ENCODE measurements at places on chromosomes 7 and 10. TPM values are rescaled to one million over a fixed set of nuclear protein-coding genes. Genes with fewer than 3 reads are reported as not detected.

DNA sequence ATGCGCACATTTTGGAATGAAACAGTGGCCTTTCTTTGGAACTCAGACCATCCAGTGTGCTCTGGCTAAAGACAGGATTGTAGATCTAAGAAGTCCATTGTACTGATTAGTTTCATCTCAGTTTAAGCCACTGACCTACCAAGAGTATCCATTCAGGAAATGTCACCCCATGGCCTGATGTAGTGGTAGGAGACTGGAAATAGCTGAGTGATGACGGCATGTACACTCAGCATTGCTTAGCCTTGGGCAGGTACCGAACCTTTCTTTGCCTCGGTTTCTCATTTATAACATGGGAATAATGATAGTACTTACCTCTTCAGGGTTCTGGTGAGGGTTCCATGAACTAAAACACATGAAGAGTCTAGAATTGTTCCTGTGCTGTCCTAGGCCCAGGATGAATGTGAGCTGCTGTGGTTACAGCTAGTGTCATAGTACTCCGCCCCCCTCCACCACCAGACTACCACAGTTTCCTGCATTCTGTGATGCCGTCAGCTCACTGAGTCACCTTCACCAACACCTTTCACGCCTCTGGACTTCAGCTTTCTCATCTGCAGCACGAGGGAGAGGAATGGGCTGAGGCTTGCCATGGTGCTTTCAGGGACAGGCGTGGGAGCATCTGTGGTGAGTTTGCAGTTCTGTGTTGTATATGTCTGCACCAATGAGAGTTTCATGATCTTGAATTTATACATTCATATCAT is 484.0 kb upstream of the GALNT17 start:
- no peak for DNase-seq

GRCh38 chr7:17041324-17041723 is 159.5 kb upstream of the AGR3 start:
- DNase-seq: peak; percentile 3

GRCh38 chr7:155344618-155345433 is 47.1 kb downstream of the INSIG1 start:
- DNase-seq: peak; percentile 21

DNA sequence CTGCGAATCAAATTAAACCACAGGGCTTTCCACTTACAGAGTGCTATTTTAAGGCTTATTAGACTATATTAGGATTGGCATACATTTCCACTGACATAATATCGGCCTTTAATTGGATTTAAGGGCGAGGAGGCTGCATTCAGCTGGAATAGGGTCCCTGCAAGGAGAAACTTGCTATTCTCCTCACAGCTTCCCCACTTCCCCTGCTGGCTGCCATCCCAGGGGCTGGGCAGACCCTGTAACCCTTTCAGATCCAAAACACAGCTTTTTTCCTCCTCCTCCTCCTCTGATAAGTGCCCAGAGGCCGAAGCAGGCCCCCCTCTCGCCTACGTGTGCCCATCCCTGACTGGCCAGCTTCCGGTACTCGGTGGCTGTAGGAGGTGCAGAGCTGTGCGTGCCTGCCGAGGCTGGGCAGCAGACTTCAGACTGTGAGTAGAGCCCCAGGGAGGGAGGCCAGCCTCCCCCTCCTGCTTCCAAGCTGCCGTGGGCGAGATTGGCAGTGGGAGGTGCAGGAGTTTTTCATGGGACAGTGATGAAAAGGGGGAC is 224.2 kb downstream of the PLXNA4 start:
- DNase-seq: no peak

- DNase-seq: no peak
Observed at GRCh38 chr10:60819271-60819670, 41.0 kb downstream of the CDK1 start.

DNA sequence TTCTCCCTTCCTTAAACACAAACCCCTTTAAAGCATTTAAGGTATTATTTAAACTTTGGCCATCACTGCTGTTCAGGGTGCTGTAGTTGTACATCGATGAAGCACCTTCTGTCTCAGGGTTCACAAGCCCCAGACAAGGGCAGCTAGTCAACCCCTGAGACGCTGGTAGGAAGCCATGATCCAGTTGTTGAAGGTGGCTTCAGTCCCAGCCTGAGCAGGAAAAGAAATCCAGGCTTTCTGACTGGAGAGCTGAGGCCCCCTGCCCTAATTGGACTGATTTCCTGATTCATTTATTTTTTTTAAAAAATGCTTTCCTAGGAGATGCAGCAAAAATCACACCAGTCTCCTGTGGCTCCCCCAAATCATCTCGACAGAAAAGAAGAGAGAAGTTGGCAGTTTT is 15.8 kb downstream of the CPA1 start:
- no peak for DNase-seq

DNA sequence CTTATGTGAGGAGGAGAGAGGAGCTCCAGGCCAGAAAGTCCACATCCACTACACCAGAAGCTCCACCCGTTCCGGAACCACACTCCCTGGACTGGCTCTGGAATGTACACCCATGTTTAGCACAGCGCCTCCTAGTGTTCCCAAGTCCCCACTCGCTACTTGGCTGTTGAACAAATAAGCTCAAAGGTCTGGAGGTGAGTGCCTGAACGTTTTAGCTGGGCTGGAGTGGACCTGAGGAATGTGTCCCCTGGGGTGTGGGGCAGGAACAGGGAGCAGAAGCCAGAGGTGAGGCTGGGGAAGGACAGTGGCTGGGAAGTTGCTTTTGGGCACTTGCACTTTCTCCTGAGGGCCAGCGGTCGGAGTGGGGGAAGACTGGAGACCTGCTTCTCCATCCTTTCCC is 164.1 kb upstream of the CDCA7L start:
- DNase-seq: peak; percentile 65

GRCh38 chr7:36690514-36691187 is 33.6 kb downstream of the AOAH start:
- no peak for DNase-seq

- DNase-seq: no peak
Observed at GRCh38 chr10:4541292-4541691, 284.7 kb upstream of the AKR1E2 start.

DNA sequence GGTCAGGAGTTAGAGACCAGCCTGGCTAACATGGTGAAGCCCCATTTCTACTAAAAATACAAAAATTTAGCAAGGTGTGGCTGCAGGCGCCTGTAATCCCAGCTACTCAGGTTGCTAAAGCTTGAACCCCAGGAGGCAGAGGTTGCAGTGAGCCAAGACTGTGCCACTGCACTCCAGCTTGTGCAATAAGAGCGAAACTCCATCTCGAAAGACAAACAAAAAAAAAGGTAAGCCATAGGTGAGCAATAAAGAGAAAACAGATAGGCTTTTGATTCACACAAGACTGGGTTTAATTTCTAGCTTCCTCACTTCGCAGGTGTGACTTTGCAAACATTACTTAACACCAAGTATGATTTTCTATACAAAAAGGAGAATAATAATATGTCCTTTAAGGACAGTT is 72.3 kb upstream of the ACBD5 start:
- DNase-seq: no peak

DNA sequence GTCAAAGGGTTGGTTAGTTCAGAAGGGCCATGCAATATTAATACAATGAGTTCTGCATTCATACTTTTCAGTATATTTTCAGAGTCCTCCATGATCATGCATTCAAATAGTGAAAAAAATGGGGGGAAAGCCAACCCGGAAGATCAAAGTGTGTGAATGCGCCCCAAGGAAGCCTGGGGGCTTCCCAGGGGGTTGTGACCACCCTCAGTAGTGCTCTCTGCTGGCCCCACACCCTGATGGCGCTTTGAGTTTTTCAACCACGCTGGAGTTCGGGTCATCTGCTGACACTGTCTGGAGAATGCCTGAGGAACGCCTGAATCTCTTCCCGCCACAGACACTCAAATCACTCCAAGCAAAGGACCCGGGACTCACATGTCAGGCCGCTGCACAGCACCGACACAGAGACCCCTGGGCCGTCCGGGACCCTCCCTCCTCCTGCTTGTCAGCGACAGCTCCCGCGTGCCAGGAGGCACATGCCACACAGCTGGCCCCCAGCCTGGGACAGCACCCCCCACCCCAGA is 1.0 kb downstream of the TNS3 start:
- DNase-seq: peak; percentile 12

DNA sequence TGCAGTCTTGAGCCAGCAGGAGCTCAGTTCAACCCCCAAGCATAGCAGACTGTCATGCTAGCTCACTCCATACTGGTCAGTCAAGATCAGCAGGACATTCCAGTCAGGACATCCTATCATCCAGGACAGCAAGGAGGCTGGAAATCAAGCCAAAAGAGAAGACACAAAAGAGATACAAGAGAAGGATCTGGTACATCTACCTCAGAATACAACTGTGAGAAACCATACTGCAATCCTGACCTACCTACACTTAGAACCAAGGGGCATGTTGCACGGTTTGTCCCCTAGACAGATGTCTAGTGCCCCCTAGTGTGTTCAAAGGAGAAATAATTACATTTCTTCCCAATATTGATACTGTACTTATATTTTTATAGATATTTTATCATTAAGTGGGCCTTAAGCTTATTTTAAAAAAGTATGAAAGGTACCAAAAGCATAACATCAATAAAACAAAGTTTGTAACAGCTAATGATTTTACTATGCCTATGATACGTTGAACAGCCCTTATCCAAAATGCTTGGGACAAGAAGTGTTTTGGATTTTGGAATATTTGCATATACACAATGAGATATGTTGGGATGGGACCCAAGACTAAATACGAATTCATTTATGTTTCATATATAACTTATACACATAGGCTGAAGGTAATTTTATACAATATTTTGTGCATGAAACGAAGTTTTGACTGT is 26.7 kb downstream of the ERCC6 start:
- DNase-seq: peak; percentile 16

GRCh38 chr10:25263931-25264330 is 89.1 kb downstream of the GPR158 start:
- DNase-seq: no peak

- peak; percentile 98 for DNase-seq
Observed at GRCh38 chr7:150388709-150389531, 9.8 kb downstream of the ZNF775 start.

Gene ITGA8
- not detected for total RNA-seq

Gene CYP3A7
- 6.4 TPM for total RNA-seq

Gene ZNF804B
- total RNA-seq: not detected

Gene TAF6
- total RNA-seq: 25.6 TPM

Gene TMUB1
- 51.6 TPM for total RNA-seq

Gene KNDC1
- 0.44 TPM for total RNA-seq

Gene ADGRA1
- total RNA-seq: not detected
